ENCODE measurements at places on chromosomes 16 and 17. TPM values are rescaled to one million over a fixed set of nuclear protein-coding genes. Genes with fewer than 3 reads are reported as not detected.

The MYO15A gene
- 2.7 TPM for total RNA-seq

The ITPRIPL2 gene
- total RNA-seq, result 24.5 TPM

The ARL5C gene
- total RNA-seq, result under 0.01 TPM

The TBC1D3I gene
- not detected for total RNA-seq

The OR3A3 gene
- not detected for total RNA-seq

The ADAM11 gene
- 0.32 TPM for total RNA-seq

The MIS12 gene
- total RNA-seq, result 5.8 TPM

The FBXL16 gene
- under 0.01 TPM for total RNA-seq

The COPZ2 gene
- 102 TPM for total RNA-seq

The ARHGDIG gene
- 0.77 TPM for total RNA-seq

The CMTM1 gene
- 1.5 TPM for total RNA-seq

The TPSG1 gene
- total RNA-seq, result not detected

The NAGS gene
- 2.2 TPM for total RNA-seq

The ACAP1 gene
- total RNA-seq, result 3.3 TPM

The GAST gene
- not detected for total RNA-seq

The PABPN1L gene
- not detected for total RNA-seq

The KIF2B gene
- total RNA-seq, result not detected

All from bronchial smooth muscle cell (primary cell).